ENCODE measurements at places on chromosomes 1 and 21. TPM values are rescaled to one million over a fixed set of nuclear protein-coding genes. Genes with fewer than 3 reads are reported as not detected.

Gene NBPF4
- not detected for total RNA-seq

Gene ADORA1
- not detected for total RNA-seq

Gene MANEAL
- total RNA-seq = 1.5 TPM

Gene NMNAT2
- not detected for total RNA-seq

Gene TMEM51
- not detected for total RNA-seq

GRCh38 chr1:39899611-39900538, 1.8 kb downstream of the MYCL start:
- peaks cover 6% of the 10 kb centered on the region for H3K4me1 ChIP-seq
- no peaks in the 10 kb centered on the region for H3K36me3 ChIP-seq
- DNase-seq = no peak

DNA sequence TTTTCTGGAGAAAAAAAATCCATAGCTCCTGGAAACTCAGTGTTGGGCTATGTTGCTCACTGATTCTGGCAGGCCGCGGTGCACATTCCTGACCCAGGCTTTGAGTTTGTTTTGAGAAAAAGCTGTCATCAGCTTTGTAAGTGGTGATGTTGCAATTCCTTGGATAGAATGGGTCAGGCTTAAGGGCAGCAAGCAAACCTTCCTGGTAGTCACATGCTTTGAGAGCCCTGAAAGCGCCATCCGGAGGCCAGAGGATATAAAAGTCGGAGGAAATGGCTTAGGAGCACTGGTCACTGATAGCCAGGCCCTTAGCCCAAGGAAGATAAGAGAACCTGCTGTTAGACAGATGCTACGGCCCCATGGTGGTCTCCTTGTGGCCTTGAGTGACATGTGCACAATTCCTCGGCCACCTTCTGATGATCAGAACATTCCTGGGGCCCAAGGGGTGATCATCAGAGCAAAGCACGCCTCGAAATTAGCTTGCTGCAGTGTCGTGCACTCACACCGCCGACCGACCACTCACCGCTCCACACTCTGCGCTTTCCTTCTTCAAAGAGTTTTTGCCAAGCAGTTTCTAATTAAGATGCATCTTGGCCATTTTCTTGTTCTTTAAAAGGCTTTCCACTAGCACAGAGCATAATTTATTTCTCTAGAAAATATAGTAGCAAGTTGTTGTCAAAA, 78.6 kb downstream of the MAN1C1 start:
- no peaks in the 10 kb centered on the region for H3K36me3 ChIP-seq
- peaks cover 45% of the 10 kb centered on the region for H3K4me1 ChIP-seq
- peak overlapping the region; percentile 59 for H3K27ac ChIP-seq
- no peak for DNase-seq
- no peaks in the 10 kb centered on the region for H3K27me3 ChIP-seq
- H3K4me3 ChIP-seq = no peak overlapping the region

- H3K27ac ChIP-seq = no peak overlapping the region
- peaks cover 3% of the 10 kb centered on the region for H3K27me3 ChIP-seq
- no peak for DNase-seq
- H3K36me3 ChIP-seq = no peaks in the 10 kb centered on the region
- H3K4me1 ChIP-seq = peaks cover 3% of the 10 kb centered on the region
Observed at GRCh38 chr1:197036861-197037260, 30.2 kb downstream of the F13B start.

GRCh38 chr1:60273185-60273584, 199.6 kb upstream of the C1orf87 start:
- H3K4me3 ChIP-seq = no peak overlapping the region
- no peak for DNase-seq
- H3K27me3 ChIP-seq = no peaks in the 10 kb centered on the region
- no peaks in the 10 kb centered on the region for H3K36me3 ChIP-seq

DNA sequence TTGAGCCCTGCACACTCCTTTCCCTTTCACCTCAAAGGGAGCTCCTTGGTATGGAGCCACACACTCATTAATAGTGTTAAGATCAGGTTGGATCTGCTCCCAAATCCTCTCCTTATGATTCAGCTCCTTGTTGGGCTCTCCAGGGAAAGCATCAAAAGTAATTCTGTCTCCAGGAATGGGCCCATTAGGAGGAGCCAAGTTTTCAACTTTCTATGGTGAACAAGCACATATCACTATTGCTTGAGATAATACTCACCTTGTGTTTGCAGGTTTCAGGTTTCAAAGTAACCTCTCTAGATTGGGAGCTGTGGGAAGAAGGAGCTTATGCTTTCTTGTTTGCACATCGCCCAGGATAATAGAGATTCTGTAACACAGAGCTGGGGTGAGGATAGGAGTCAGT, 164.8 kb downstream of the TNFSF18 start:
- H3K27me3 ChIP-seq = peaks cover 24% of the 10 kb centered on the region
- H3K4me1 ChIP-seq = peaks cover 15% of the 10 kb centered on the region
- H3K36me3 ChIP-seq = no peaks in the 10 kb centered on the region
- no peak for DNase-seq
- no peak overlapping the region for H3K4me3 ChIP-seq

DNA sequence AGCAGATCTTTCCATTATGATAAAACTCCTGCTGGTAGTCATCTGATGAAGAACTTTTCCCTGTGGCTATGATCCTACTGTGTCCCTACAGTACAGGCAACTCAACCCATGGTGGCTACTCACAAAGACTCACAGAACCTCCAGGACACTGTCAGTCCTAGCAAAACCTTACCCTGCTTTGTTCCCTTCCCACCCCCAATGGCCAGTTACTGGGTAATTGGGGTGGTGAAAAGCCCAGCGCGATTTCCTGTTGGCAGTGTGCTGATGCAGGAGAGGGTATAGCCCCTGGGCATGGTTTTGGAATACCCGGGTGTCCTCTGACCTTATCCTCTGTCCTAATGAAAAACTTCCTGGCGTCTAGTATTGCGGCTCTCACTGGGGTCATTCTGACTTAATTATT, 533 bp upstream of the RGL1 start:
- H3K27me3 ChIP-seq = peaks cover 3% of the 10 kb centered on the region
- H3K27ac ChIP-seq = no peak overlapping the region
- DNase-seq = no peak
- H3K4me1 ChIP-seq = peaks cover 6% of the 10 kb centered on the region

DNA sequence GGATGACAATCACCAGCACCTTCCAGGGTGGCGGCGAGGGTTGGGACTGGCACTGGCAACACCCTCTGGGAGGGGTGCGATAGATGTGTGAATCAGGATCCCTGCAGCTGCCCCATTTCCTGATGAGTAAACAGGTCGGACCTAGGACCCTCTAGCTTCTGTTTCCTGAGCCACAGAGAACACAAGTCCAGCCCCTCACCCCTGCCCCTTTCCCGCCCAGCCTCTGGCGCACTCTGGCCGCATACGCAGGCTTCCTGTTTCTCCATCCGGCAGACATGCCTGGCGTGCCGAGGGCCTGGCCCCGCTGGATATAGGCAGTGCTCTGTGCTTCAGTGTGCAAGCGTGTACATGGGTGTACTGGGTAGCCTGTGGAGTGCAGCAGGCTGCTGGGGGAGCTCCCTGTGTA, 4.6 kb downstream of the PEAR1 start:
- DNase-seq = no peak
- peaks cover 37% of the 10 kb centered on the region for H3K27me3 ChIP-seq
- H3K4me1 ChIP-seq = peaks cover 4% of the 10 kb centered on the region
- H3K27ac ChIP-seq = no peak overlapping the region
